ENCODE measurements at places on chromosomes 5 and 9.
A peak's percentile ranks its signal among the peaks of the same experiment; 100 is the strongest.

GRCh38 chr5:1746371-1747078 lies 53.1 kb downstream of the MRPL36 start:
- no peak for DNase-seq

DNA sequence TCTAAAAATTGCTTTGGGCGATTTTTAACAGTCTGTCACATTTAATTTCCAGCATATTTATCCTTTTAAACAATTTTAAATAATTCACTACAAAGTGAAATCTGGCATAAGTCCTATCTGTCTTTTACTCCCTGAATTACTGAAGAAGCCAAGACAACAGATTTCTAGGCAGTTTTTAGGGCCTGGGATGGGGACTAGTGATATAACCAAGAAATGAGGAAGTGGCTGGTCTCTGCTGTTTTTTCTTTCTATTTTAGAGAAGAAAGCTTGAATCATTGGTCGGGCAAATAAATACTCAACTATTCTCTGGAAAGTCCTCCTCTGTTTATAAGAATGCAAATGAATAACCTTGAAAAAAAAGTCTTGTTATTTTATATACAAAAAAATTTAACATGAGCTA lies 79.7 kb upstream of the SSBP2 start:
- DNase-seq = no peak

DNA sequence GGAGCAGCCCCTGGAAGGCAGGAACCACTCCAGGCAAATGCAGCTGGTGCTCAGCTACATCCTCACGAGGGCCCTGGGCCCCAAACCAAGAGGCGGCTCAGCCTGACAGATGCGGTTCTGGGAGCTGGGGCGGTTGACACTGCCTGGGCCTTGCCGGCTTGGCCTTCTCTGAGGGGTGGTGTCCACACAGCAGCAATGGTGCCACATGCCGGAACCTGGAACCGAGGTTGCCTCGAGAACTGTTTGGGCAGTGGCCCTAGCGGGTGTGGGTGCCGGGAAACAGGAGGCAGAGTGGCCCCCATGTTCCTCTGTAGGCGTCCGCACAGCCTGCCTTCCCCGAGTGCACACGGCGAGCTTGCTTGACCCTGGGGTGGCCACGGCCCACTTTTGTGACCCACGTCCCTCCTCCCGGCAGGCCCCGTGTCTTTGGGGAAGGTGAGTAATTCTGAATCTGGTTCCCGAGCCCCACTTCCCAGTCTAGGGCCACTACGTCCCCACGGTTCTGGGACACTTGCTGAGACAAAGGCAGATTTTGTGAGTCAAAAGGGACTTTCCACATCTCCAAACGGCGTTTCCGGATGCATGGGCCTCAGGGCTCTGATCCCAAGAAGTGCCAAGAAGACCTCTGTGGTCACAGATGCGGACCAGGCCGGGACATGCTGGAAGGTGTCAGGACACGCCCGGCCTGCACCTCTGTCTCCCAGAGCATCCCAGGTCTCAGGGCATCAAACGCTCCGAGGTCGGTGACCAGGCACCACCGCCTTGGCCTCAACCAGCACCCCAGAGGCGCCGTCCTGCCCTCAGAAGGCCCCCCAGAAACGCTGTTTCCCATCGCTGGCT lies 27.7 kb upstream of the SLC12A7 start:
- DNase-seq = no peak

DNA sequence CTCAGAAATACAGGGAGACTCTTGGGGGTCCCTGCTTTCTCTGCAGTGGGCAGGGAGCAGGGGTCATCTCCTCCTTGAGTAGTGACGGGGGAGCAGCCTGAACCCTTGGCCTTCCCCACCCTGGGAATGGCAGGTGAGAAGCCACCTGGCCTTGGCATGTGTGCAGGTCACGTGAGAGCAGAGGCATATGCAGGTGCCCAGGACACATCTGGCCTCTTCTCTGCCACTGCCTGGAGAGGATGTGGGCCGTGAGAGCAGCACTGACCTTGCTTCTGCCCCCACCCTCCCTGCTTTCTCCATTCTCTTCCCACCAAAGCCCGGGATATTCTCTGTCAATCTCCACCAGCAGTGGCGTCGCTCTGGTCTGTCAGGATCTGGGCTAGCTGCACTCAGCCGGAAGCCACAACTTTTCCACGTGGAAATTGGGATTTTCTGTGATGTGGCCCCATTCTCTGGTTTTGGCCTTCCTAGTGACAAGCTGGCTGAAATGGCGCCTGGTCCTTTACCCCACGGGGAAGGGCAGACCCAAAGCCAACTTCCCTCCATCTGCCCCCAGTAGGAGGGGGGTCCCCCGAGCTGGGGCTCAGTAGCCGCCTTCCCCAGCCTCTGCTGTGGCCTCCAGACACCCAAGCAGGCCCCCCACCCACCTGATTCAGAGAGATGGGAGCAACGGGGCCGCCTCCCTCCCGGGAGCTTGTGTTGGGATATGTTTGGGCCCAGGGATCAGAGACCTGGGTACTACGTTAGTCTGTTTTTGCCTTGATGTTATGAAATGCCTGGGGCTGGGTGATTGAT lies 70.4 kb upstream of the FCN1 start:
- DNase-seq = no peak

DNA sequence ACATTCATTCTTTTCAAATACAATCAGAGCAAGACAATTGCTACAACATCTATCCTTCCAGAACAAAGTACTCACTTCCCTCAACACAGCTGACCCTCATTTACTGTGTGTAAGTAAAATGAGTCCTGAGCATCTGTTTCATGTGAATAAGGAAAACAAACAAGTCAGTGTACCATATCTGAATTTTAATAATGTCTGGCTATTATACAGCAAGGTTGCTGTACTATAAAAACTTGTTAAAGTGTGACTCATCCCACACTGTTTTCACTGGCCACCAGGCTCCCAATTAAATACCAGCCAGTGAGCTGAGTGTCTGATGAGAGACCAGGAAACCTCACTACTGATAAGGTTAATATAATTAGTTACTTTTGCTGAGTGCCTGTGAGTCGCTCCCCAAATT lies 339.8 kb downstream of the AGTPBP1 start:
- no peak for DNase-seq

- no peak for DNase-seq
Measured at GRCh38 chr5:179139936-179140235, 79.7 kb downstream of the ZNF354C start.

GRCh38 chr5:2302169-2302568 lies 419.4 kb upstream of the IRX4 start:
- no peak for DNase-seq

GRCh38 chr5:149680810-149681221 lies 49.3 kb upstream of the PPARGC1B start:
- no peak for DNase-seq

- no peak for DNase-seq
Measured at GRCh38 chr9:10366171-10366779, 246.5 kb downstream of the PTPRD start.

GRCh38 chr5:42840269-42840668 lies 28.6 kb upstream of the SELENOP start:
- DNase-seq = no peak

DNA sequence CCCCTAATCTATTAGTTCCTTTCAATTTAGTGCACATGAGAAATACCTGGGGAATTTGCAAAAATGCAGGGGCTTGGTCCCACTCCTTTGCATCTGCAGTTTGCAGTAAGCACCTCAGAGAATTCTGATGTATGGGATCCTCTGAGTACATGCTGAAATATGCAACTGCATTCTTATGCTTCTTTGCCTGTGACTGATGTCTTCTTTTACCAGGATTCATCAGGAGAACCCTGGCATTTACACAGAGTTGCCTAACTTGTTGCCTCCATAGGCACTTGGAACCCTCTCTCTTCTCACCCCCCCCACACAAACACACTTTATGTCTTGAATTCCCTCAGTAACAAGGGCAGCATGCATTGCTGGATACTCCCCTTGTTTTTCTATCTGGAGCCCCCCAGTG lies 173.1 kb downstream of the KDM4C start:
- DNase-seq = no peak

DNA sequence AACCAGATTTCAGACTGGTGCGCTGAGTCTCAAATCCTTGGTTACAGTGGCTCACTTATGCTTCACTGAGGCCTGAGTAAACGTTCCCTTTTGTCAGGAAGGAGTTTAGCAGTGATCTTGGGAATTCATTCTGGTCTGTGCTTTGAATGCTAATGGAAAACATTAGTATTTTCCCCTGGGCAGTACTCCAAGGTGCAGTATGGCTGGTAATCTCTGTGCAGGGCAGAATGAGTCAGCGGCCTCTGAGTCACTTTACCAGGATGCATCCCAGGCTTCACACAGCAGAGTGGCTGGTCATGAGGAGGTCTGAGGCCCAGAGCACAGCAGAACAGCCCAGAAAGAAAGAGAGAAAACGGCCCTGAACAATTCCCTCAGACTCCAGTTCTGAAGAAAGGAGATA lies 54.0 kb downstream of the PCA3 start:
- DNase-seq = peak; percentile 7

DNA sequence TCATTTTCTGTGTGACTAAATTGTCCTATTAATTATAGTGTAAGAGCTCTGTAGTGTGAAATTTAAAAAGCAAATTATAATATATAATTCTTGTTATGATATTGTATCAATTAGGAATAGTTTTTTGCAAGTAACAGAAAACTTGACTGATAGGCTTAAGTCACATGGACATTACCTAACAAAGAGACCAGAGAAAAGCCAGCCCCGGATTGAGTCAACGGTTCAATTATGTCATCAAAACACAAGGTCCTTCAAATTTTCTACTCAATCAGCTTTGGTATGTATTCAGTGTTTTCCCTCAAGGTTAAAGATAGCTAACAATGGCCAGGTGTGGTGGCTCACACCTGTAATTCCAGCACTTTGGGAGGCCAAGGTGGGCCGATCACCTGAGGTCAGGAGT lies 126.7 kb upstream of the PTGER4 start:
- no peak for DNase-seq
